Anterior cingulate cortex (tissue), 58 donors: ENCODE measurements at places on chromosomes 3 and 15.

DNA sequence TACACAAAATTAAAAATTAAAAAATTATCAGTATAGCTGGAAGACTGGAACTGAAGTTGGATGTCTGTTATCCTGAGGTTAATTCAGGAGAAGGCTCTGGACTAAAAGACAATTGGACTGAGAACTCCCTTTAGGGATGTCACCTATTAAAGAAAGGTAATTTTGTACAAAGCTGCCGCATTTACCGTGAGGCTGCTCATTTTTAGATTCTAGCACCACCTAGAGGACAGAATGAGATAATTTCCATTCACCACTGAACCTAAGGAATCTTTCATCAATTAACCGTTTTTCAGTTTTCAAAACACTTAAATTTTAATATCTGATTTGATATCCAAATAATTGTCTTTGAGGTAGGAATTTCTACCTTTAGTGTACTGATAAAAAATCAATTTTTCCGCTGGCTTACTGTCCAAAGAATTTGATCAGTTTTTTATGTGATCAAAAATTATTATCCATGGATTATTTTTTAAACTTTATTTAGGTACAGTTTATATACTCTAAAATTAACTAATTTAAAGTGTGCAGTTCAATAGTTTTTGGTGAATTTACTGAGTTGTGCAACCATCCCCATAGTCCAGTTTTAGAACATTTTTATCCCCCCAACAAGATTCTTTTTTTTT is 106.7 kb upstream of the TNIK start:
- no peak for DNase-seq

GRCh38 chr3:52310861-52311575 is 5.1 kb upstream of the DNAH1 start:
- DNase-seq: no peak

GRCh38 chr3:76438971-76439370 is 600.9 kb upstream of the ROBO2 start:
- no peak for DNase-seq

- DNase-seq: no peak
These were observed 40.4 kb downstream of the BHLHE40 start for GRCh38 chr3:5019411-5020241.

- DNase-seq: no peak
These were observed 597.2 kb upstream of the ADAMTS9 start for GRCh38 chr3:65284961-65285360.
